ENCODE measurements at places on chromosomes 4 and X.

DNA sequence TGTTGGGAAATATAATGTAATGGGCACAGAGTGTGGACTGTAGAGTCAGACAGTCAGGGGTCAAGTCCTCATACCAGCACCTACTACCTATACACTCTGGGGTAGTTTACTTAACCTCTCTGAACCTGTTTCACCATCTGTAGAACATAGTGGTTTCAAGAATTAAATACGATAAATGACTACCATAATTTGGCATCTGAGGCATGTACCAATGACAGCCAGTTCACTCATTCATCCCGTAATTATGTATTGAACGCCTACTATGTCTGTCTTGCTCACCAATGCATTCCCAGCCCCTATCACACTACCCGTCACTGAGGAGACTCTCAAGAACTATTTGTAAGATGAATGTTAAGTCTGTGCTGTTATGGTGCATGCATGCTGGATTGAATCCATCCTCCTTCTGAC, 2.0 kb upstream of the FGB start:
- no peaks in the 10 kb centered on the region for H3K4me1 ChIP-seq
- no peak overlapping the region for H3K27ac ChIP-seq
- no peaks in the 10 kb centered on the region for H3K36me3 ChIP-seq
- no peak overlapping the region for H3K4me3 ChIP-seq
- peaks cover 9% of the 10 kb centered on the region for H3K27me3 ChIP-seq
- DNase-seq: no peak

- H3K4me1 ChIP-seq: no peaks in the 10 kb centered on the region
- no peak overlapping the region for H3K27ac ChIP-seq
- H3K36me3 ChIP-seq: no peaks in the 10 kb centered on the region
- no peaks in the 10 kb centered on the region for H3K27me3 ChIP-seq
Measured at GRCh38 chrX:24657671-24658386, 10.7 kb upstream of the PCYT1B start.

DNA sequence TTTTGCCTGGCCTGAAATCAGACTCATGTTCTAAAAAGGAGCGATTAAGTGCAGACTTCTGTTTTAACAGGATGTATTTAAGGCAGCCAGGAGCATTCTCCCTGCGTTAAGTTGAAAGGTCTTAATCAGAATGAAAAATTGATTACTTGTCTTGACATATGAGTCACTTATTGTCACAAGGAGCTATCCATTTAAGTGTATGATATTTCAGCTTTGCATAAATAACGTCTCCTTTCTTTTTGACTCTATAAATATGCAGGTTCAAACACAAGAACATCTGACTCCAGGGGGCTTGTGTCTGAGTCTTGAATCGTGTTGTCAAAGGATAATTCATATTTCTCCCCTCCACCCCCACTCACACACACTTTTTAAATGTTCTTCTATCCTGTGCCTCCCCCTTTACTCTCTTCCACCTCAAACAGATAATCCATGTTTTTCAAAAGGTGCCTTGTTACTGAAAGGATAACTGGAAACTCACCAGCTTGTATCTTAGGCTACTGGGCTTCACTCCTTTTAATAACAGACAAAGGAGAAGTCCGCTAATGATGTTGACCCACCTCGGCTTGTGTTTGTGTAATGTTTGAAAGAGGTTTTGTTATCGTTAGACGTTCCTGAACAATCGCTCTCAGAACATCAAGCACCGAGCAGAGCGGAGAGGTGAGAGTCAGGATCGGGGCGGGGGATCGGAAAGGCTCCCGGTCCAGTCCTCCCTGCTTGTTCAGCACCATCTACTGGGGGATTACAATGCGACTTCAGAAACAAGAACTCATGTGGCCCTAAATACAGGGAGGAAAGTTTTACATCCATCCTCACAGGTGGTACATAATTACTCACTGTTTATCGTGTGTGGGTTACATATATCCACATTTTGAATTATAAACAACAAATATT, 107.5 kb upstream of the RPL34 start:
- DNase-seq: peak; percentile 80
- H3K27ac ChIP-seq: peak overlapping the region; percentile 6
- no peaks in the 10 kb centered on the region for H3K27me3 ChIP-seq
- peaks cover 12% of the 10 kb centered on the region for H3K4me1 ChIP-seq

- no peak for DNase-seq
- no peak overlapping the region for H3K4me3 ChIP-seq
- no peak overlapping the region for H3K27ac ChIP-seq
- no peaks in the 10 kb centered on the region for H3K4me1 ChIP-seq
- H3K27me3 ChIP-seq: no peaks in the 10 kb centered on the region
Measured at GRCh38 chrX:96579252-96579651, 105.4 kb upstream of the DIAPH2 start.

DNA sequence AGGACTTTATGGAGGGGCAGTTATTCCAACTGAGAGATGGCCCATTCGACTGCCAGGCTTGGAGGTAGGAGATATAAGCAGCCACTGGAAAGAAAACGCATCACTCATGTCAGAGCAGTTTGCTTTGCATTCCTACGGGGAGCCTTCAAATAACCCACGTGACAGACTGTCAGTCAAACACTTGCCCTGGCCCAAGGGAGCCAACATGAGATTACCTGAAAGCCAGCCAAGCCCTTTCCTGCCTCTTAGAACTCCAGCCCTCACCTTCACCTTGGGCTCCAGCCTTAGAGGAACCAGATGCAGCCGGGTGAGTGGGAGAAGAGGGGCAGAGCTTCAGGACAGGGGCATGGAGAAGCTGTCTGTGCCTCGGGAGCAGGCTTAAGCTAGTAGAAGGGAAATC, 95.3 kb upstream of the CXCL13 start:
- DNase-seq: no peak
- H3K4me3 ChIP-seq: no peak overlapping the region
- H3K27ac ChIP-seq: no peak overlapping the region
- H3K4me1 ChIP-seq: no peaks in the 10 kb centered on the region

DNA sequence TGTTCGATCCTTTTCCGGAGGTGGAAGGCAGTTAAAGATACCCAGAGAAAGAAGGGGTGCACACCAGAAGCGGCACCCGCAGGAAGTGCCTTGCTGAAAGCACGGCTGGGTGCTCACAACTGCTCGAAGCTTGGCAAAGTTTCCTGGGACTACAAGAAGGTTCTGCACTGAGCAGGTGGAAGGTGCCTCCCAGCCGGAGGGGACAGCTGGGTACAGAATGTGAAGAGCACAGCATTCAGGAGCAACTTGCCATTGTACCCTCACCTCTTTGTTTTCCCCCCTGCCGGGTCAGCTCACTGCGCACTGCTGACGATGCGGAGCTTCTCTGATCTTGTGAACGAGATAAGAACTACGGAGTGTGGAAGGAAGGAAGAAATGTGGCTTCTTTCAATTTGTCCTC, 289.2 kb downstream of the FBXW7 start:
- H3K4me1 ChIP-seq: peaks cover 27% of the 10 kb centered on the region
- H3K36me3 ChIP-seq: no peaks in the 10 kb centered on the region
- no peaks in the 10 kb centered on the region for H3K27me3 ChIP-seq
- DNase-seq: peak; percentile 48
- peak overlapping the region; percentile 80 for H3K4me3 ChIP-seq

DNA sequence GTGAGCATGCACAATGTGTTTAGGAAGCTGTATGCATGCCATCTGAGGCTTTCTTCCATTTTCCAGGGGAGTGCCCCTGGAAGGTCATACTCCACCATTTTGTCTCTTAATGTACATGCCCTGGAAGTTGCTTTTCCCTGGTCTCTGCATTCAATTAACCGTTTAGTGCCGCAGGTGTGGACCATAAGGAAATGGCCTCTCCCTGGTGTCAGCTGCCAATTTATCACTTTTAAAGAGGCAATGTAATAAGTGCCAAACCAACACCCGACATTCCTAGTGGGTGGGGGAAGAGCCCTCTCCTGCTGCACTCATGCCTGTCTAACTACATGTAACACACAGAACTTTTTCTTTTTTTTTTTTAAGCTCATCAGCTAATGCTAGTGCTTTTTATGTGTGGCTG, 7.1 kb upstream of the BST1 start:
- peaks cover 14% of the 10 kb centered on the region for H3K27me3 ChIP-seq
- DNase-seq: no peak
- H3K4me1 ChIP-seq: peaks cover 7% of the 10 kb centered on the region

DNA sequence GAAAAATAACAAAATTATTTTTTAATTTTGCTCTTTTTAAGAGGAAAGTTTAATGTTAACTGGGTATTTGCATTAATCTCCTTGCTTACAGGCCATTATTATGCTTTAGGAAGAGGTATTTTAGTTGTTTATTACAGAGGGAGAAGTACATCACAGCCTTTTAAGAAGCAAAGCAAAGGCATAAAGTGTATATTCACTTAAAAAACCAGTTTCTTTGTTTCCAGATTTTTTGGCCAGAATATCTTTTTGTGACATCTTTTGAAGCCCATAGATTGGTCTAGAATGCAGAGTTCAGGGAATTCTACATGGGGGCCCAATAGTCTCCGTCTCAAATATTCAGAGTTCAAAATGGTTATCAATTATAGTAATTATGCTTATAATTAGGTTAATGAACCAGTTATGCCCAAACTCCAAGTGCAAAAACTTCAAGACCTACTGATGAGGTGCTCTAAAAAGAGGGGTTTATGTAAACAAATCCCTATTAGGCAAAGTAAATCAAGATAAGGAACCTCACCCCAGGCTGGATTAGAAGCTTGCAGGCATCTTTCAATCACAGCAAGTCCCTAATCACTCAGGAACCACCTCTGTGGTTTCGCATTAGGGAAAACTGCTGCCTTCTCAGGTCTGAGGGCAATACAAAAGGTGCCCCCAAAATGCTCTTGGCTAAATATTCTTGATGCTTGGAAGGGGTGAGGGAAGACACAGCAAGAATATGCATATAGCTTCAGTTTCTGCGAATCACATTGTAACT, 1.4 kb downstream of the CXXC4 start:
- peaks cover 36% of the 10 kb centered on the region for H3K4me1 ChIP-seq
- no peaks in the 10 kb centered on the region for H3K36me3 ChIP-seq
- no peak overlapping the region for H3K4me3 ChIP-seq
- H3K27me3 ChIP-seq: peaks cover 31% of the 10 kb centered on the region

DNA sequence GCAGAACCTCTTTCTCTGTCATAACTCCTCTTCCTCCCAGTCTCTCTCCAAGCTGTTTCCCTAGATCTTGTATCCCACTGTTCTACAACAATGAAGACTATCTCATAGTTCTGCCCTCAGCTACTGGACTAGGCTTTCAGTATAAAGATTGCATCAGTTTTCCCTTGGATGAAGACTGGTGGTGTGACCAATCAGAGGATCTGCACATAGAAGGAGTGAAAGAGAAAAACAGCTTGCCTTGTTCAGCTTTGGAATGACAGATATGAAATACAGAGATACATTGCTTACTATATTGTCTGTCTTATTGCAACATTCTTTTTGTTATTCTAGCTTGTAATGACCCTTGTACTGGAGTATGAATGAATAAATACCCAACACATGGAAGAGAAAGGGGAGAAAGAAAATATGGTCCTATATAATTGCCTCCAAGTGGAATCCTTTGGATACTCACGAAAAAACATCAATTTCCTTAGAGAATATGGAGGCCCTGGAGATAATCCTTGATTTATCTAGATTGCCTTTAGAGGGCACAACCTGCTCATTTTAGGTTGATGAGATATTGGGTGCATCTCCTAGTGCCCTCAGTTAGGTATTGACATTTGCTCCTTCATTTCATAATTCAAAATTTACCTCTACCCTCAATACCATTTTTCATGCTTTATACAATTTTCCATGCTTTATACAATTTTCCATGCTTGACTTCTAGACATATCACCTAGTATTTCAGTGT, 395.8 kb downstream of the NAF1 start:
- no peak overlapping the region for H3K27ac ChIP-seq
- no peaks in the 10 kb centered on the region for H3K36me3 ChIP-seq
- H3K27me3 ChIP-seq: no peaks in the 10 kb centered on the region
- H3K4me3 ChIP-seq: no peak overlapping the region

DNA sequence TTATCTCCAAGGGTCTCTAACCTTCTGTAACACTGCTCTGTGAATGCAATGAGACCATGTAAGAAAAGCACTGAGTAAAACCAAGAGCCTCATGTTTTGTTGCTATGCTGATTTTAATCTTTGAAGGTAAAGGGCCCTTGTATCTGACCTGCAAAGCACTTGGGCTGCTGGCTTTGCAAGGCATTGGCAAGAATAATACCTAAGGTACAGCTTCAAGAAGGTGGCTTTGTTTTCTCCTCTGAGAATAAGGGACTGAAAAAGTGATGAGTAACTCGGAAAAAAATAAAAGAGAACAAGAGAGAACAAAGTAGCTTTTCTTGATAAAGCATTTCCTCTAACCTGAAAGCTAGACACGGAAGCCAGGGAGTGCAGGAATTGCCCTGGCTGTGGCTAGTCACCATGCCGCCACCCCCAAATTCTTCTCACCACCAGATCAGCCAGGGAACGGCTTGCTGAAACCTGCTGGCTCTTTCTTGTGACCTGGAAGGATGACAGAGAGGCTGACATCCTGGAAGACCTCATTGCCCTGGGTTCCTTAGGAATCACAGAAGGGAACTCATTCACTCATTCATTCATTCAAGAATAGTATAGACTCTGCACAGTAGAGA, 41.8 kb upstream of the HS3ST1 start:
- peak overlapping the region; percentile 98 for H3K4me3 ChIP-seq
- H3K36me3 ChIP-seq: no peaks in the 10 kb centered on the region
- no peaks in the 10 kb centered on the region for H3K27me3 ChIP-seq
- H3K27ac ChIP-seq: peak overlapping the region; percentile 91

DNA sequence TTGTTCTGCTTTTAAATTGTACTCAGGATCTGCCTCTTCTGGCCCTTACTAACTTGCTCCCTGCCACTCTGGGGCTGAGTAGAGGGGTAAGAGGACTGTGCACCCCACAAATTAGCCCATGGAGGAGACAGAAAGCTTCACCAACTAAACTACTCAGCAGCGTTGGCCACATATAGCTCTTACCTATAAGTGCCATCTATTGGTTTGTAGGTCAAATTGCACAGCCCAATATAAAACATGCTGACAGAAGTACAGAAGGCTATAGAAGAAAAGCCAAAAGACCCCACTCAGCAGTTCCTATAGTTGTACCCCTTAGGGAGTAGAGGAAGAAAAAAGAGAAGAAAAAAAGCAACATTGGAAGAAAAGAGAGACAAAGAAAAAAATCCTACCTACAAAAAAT, 341.2 kb upstream of the FMR1 start:
- no peak for DNase-seq
- no peaks in the 10 kb centered on the region for H3K4me1 ChIP-seq
- H3K27ac ChIP-seq: no peak overlapping the region
- H3K4me3 ChIP-seq: no peak overlapping the region
